ENCODE measurements at places on chromosomes 11 and 22.

DNA sequence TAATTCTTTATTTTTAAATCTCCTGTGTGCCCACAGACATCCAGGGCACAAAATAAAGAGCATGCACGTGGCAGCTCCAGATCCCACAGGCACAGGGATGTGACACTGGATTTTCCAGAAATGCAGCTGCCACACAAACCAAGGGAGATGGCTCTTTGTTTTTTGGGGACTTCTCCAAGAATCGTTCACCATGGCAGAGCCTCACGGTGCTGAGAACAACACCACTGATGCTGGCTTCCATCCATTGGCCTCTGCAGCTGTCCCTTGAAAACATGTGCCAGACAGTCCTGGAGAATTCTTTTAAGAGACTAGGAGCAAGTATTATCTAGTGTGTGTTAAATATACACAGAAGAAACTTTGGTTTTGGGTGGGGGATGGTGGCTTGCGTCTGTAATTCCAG lies 108.4 kb upstream of the SLC22A12 start:
- no peak for DNase-seq

GRCh38 chr11:106424111-106424510 lies 346.6 kb downstream of the AASDHPPT start:
- no peak for DNase-seq

DNA sequence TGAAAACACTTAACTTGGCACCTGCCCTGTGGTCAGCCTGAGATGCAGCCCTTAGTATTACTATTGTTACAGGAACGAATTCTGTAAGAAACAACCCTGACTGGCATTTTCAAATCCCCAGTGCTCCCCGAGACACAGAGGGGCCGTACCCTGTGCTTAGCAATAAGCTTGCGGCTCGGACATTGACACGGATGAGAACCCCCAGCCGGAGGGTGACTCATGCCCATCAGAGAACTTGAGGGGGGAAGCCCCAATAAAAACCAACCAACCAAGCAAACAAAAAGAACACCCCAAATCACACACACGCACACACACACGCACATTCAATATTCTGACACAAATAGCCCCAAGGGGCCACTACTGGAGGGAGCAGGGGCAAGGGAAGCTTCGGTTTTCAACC lies 63.8 kb downstream of the SHISAL1 start:
- DNase-seq, result no peak

- DNase-seq, result no peak
These were observed at the start of gene OR5I1 for GRCh38 chr11:55936300-55936699. Gene OR5I1, minus strand, starts transcription at chr11:55936400. Its CDS starts 0 bp downstream, at chr11:55936400.

GRCh38 chr11:86874304-86875056 lies 74.1 kb downstream of the PRSS23 start:
- DNase-seq, result no peak

DNA sequence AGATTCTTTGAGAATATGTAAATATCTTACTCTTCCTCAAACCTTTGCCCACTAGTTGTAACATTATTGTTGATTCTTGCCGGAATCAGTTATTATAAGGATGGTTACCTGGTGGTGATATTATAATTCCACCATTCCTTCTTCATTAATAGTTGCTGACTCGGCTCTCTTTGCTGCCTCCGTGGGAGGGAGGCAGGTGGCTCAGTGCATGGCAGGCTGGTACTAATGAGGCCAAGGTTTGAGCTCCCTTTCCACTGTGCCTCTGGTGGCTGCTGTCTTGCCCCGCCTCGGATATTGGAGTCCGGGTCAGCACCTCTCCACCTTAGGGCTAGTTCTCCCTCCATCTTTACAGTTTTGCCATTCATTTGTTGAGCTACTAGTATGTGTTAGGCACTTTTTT lies 12.7 kb downstream of the CD6 start:
- no peak for DNase-seq

- DNase-seq, result no peak
These were observed 24.5 kb upstream of the ALX4 start for GRCh38 chr11:44334356-44335004.

GRCh38 chr11:65501186-65501471 lies 2.3 kb downstream of the MALAT1 start:
- DNase-seq, result no peak

- no peak for DNase-seq
These were observed 26.0 kb downstream of the MUC2 start for GRCh38 chr11:1100417-1101245.

- DNase-seq, result no peak
These were observed 89.9 kb upstream of the APOA1 start for GRCh38 chr11:116927163-116927974.

- DNase-seq, result no peak
These were observed 29.7 kb upstream of the DDX6 start for GRCh38 chr11:118820412-118821357.

DNA sequence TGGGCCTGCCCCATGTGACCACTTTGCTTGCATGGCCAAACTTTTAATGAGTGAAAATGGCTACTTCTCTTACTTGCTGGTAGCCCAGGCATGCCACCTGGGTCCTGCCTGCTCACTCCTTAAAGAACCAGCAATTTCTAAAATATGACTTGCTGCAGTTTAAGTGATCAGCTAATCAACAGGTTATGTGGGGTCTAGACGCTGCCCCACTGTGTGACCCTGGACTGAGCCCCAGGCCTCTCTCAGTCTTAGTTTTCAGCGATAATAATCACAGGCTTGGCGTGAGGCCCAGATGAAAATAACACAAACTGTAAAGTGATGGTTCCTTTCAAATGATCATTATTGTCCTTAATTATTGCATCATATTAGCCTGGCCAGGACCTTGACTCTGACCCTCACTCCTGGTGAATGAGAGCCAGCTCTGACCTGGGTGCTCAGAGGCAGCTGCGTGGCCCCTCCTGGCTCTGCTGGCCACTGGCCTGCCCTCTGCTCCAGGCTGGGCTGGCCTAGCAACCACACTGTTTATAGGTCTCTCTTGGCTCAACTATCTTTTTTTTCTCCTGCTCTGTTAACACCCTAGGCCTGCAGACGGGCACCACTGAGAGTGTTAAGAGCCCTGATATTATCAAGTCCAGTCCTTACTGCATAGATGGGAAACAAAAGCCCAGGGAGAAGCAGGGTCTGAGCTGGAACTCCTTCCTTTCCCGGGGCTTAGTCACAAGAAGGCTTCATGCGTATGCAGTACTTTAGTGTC lies 89.7 kb downstream of the RRM1 start:
- no peak for DNase-seq

GRCh38 chr11:37710031-37710430 lies 1112.0 kb upstream of the RAG2 start:
- DNase-seq, result no peak

DNA sequence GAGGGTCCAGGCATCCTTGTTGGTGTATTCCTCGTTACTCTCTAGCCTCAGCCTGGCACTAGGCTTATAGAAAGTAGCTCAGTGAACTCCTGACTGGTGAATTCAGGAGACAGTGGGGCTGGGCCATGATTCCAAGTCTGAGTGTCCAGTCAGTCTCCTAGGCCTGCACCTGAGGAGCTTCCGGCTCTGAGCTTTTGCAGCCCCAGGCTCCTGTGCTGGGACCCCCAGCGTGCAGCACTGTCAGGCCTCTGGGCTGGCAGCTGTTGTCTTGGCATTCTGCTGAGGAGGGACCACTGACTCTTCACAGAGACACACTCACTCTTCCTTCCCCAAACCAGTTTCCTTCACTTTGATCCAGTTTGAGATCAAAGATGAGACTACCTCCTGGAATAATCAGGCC lies 82.4 kb downstream of the CTTN start:
- DNase-seq, result no peak

GRCh38 chr11:110338684-110339083 lies 42.3 kb upstream of the RDX start:
- DNase-seq, result no peak

GRCh38 chr11:110948112-110948511 lies 235.9 kb upstream of the ARHGAP20 start:
- no peak for DNase-seq

- DNase-seq, result no peak
These were observed 185.5 kb downstream of the SWAP70 start for GRCh38 chr11:9849389-9849788.

- no peak for DNase-seq
These were observed 916.5 kb upstream of the CNTN5 start for GRCh38 chr11:98104249-98104648.

- no peak for DNase-seq
These were observed 27.2 kb downstream of the WEE1 start for GRCh38 chr11:9600644-9601036.

DNA sequence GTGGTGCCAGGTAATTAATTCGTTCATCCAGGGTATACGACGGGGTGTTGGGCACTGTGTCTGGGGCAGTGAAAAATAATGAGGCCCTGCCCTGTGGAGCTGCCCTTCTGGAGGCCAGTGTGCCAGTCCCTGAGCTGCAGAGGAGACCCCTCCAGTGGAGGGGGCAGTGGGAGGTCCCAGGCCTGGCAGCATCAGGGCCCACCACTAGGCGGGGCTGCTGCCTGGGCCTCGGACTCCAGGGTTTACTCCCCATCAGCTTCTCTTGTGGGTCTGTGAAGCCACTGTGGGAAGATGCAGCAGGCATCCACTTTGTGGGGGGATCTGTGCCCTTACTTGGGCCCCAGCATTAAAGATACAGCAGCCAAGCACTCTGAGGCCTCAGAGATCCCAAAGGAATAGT lies 17.4 kb upstream of the TMPRSS6 start:
- DNase-seq, result no peak

DNA sequence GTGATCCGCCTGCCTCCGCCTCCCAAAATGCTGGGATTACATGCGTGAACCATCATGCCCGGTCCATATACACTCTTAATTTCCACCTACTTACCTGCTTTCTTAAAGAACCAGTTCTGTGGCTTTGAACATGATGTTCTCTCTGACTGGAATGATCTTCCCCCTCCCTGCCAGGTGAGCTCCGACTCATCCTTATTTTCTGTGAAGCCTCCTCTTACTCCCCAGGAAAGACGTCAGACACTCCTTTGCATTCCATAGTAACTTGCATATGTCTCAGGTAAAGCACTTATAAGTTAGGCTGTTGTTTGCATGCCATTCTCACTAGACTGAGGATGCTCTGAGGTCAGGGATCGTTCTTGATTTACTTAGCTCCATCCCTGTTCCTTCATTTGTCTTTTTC lies 91.8 kb upstream of the RAB1B start:
- DNase-seq, result no peak

GRCh38 chr11:394034-394857 lies at the start of gene PKP3:
Gene PKP3, plus strand, starts transcription at chr11:394209. Its CDS starts 84 bp downstream, at chr11:394293.
- DNase-seq, result no peak

DNA sequence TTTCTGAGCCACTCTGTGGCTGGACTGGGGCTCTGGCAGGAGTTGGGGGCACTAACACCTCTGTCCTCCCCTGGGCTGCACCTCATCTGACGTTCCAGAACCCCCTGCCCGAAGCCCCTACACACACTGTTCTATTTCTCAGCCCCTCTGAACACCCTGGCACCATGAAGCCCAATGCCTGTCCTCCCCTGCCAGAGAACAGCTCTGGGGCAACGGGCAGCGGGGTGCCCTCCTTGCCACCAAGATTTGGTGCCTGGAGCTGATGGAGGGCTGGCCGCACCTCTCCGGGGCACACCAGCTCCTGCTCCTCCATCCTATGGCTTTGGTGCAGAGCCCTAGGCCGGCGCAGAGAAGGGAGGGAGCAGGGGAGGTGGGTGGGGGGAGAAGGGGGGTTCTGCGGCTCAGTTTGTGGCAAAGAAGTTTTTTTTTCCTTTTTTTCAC lies 16.3 kb downstream of the DUSP8 start:
- no peak for DNase-seq

DNA sequence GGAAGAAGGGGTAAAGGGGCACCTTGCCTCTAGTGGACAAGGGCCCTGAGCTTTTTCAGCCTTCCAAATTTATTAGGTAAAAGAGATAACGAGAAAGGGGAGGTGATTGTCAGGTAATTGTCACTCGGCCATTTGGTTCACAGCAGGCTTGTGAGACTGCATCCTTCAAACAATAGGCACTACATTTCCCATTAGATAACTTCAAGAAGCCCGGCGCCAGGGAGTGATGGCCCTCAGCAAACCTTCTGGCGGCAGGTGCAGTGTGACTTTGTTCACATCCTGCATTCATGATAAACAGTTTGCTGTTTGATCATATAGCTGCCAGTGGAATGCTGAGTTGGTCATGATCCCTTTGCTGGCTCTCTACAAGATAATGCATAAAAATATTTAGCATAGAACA lies 185.1 kb downstream of the CWF19L2 start:
- no peak for DNase-seq

DNA sequence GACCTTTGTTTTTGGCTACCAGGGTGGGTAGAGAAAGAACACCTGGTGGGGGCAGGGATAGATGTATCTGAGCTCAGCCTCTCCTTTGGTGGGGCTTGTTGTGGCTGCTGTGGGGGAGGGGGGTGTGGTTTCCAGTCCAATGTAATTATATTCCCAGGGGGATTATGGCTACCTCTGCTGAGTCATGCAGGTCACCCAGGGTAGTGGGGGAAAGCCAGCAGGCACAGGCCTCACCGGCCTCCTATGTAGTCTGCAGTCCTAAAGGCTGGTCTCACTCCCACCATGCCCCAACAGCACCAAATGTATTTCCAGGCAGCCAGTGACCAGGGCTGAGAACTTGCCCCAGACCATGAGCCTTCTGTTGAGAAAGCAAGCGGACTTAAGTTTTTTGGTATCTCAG lies 119.6 kb downstream of the DYNC2H1 start:
- DNase-seq, result peak; percentile 19

DNA sequence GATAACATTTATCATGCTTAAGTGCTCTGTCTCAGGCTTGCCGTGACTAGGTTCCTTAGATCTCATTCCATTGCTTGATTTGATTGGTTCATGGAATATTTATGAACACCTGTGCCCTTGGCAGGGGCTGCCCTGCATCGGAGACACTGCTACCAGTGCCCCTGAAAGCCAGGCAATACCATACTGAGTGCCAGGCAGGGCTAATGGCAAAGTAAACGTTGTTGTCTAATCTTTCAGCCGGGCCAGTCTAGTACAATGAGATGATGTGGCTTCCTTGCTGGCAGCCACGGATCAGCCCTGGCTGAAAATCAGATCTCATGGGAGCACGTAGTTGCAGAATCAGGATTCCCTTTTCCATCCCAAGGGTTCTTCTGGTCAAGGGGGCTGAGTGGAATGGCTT lies 5.0 kb upstream of the PGA3 start:
- DNase-seq, result no peak

GRCh38 chr11:16791191-16791961 lies 52.9 kb downstream of the C11orf58 start:
- no peak for DNase-seq

- DNase-seq, result no peak
These were observed 74.9 kb downstream of the SMCO4 start for GRCh38 chr11:93468290-93468689.

DNA sequence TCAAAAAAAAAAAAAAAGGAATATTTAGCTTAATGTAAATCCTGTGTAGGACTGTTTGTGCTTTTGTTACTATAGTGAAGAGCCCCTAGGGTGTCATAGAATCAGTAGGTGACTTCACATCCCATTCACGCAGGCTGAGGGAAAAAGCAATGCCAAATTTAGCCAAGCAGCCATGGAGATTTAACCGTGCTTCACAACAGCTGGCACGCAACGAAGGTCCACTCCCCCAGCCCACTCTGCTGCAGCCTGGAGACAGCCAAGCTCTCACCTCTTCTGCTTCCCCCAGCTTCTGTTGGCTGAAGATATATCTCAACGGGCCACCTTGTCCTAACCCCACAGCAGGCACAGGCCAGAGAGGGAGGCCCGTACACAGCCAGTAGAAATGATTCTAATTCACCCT lies 78.8 kb upstream of the BID start:
- no peak for DNase-seq

Measured in SK-N-DZ (cell line).